ENCODE measurements at places on chromosomes 3 and 15. TPM values are rescaled to one million over a fixed set of nuclear protein-coding genes. Genes with fewer than 3 reads are reported as not detected.

CASR gene
- 0.11 TPM for total RNA-seq

FAM43A gene
- total RNA-seq: 9.7 TPM

CLDN16 gene
- total RNA-seq: 0.39 TPM

C15orf62 gene
- total RNA-seq: 0.17 TPM

TNNC1 gene
- 3.3 TPM for total RNA-seq

CX3CR1 gene
- total RNA-seq: 42.1 TPM

VPS8 gene
- total RNA-seq: 81.2 TPM

AGBL1 gene
- total RNA-seq: 1.1 TPM

SLC38A3 gene
- total RNA-seq: 51.0 TPM

UBA3 gene
- 63.4 TPM for total RNA-seq

APPL1 gene
- total RNA-seq: 108 TPM

WDR49 gene
- 30.9 TPM for total RNA-seq

RLBP1 gene
- 0.83 TPM for total RNA-seq

NME9 gene
- total RNA-seq: 7.6 TPM

STRIT1 gene
- total RNA-seq: 0.59 TPM

PLCB2 gene
- total RNA-seq: 12.0 TPM

CHRFAM7A gene
- total RNA-seq: 3.2 TPM

MTFMT gene
- total RNA-seq: 14.9 TPM

ATP2B2 gene
- total RNA-seq: 25.2 TPM

ECE2 gene
- total RNA-seq: 3.6 TPM

MYRIP gene
- 12.5 TPM for total RNA-seq

KBTBD12 gene
- 0.94 TPM for total RNA-seq

Data from spinal cord (tissue), 10 donors.